ENCODE measurements at places on chromosomes 6 and 20.
A peak's percentile ranks its signal among the peaks of the same experiment; 100 is the strongest.

DNA sequence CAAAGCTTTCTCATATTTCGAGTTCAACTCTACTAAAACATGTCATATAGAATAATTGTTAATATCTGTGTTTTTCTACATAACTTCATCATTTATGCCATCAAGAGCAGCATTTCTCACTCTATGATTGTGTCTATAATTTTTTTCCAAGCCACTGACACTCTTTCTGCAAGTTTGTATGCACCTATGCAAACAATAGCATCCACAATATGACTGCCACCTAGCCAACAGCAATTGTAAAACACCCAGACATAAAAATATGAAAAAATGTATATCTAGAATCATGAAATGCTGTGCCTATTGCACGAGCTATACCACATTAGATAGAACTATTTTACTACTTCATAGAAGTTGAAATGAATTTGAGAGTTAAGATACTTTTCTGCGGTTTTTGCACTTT, 286.5 kb upstream of the MARCKS start:
- no peak for DNase-seq

DNA sequence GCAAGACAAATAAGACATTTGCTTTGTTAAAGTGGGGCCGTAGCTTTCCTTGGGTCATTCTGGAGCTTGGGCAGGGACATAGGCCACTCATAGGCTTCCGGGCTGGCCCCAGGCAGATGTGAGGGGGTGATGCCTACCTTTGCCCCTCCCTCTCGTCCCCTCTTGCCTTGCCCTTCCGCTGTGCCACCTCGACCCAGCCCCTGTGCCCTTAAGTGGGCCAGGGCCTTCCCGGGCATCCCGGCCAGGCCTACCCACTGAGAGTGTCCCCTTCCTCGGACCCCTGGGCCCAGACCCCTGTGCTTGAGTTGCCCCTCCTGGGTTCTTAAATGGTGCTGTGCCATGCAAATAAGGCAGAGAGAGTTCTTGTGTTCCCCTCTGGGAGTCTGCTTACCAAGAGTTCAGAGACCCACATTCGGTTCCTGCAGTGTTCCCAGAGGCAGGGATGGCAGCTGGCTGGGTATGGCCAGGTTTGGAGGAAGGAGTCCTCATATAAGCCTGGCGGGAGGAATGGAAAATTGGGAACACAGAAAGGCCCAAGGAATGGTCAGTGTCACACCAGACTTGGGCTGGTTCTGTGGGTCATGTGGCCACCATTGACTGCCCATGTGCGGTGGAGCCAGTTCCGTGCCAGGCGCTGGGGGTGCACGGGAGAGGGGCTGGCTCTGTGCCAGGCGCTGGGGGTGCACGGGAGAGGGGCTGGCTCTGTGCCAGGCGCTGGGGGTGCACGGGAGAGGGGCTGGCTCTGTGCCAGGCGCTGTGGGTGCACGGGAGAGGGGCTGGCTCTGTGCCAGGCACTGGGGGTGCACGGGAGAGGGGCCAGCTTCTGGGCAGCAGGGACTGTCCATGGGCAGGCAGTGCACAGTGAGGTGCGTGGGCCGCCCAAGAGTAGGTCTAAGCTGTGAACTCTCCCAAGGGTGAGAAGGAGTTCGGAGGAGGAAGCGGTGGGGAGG, 173.5 kb upstream of the SNX9 start:
- no peak for DNase-seq

DNA sequence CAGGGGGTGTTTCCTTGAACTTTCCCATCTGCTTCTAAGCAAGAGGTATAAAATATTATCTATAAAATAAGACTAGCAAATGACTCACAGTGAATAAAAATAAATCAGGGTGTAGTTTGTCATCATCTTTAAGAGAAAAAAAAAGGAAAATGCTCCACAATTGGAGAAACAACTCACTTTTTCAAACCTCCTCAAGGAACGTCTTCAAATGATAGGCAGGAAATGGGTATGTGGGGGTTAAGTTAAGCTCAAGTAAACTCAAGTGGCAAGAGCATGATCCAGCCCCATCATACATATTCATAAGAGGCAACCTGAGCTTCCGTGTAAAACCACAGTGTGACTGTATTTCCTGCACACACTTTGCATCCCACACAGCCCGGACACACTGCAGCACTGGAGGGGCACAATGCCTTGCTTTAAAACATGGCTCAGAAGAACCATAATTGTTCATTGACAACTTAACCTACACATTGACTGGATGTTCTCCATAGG, 58.5 kb upstream of the CEP85L start:
- DNase-seq: peak; percentile 25

GRCh38 chr6:31246051-31246521, 25.8 kb downstream of the HLA-C start:
- no peak for DNase-seq

DNA sequence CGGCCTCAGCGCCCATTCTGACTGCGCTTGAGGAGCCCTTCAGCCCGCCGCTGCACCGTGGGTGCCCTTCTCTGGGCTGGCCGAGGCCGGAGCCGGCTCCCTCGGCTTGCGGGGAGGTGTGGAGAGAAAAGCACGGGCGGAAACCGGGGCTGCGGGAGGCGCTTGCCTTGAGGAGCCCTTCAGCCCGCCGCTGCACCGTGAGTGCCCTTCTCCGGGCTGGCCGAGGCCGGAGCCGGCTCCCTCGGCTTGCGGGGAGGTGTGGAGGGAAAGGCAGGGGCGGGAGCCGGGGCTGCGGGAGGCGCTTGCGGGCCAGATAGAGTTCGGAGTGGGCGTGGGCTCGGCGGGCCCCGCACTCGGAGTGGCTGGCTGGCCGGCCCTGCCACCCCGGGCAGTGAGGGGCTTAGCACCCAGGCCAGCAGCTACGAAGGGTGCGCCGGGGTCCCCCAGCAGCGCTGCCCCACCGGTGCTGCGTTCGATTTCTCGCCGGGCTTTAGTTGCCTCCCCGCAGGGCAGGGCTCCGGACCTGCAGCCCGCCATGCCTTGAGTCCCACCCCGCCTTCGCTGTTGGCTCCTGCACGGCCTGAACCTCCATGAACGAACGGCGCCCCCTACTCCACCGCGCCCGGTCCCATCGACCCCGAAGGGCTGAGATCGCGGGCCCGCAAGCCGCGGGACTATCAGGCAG, 45.7 kb upstream of the MCUR1 start:
- no peak for DNase-seq

GRCh38 chr6:1409774-1410465, 20.5 kb downstream of the FOXF2 start:
- no peak for DNase-seq

DNA sequence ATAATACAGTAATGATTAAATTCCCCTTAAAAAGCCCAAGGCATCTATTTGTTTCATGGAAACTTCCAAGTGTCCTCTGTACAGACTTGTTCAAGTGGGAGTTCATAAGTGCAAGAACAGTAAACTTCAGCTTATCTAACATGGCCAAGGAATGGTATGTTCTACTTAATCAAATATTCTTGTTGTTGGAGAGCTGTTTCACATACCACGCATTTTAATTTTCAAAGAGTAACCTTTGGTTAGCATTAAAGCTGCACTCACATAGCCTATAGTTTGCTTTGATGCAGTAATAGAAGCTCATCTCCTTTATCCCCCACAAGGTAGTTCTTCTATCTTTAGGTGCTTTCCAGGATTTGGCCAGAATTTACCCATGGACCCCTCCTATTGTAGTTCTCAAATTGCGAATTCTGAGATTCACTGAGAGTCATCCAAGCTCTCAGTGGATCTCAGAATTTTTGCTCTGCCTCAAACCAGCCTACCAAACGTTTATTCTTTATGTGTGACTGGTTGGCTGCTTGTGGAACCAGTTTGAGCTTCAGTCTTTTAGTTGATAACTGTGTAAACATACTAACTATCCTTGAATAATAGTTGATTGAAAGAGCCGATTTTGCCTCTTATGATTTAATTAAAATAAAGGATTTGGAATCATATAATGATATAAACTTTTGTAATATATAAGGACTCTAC, 668.0 kb upstream of the FLRT3 start:
- no peak for DNase-seq

DNA sequence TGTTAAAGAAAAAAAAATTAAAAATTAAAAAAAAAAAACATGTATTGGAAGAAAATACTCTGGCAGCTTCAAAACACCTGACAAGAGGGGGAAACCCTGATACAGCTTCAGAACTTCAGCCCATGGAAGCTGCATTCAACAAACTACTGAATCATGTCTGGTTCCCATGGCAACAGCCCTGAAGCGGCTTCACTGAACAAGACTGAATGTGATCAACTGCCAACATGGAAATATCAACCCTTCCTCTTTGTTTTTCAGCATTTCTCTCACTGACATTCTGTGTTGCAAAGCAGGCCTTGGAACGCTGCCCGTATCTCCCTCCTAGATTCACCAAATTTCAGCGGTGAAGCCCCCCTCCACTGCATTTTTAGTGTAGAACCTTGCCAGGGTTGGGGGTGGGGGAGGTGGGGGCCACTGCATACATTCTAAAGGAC, 91.3 kb upstream of the SHLD1 start:
- DNase-seq: peak; percentile 12

DNA sequence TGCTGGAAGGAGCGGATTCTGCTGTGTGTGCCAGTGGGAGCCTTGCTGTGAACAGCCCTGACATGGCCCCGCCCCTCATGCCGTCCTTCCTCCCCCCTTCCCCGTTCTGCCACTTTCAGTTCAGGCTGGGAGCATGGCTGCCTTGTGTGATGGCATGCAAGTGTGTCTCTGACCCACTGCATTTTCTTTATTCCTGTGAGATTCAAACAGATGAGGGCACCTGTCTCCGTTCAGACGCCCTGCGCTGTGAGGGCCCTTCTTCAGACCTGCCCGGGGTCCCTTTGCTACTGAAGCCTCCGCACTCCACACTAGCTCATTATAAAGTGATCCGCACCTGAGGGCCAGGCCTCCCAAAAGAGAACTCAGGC, 88.3 kb downstream of the TAF4 start:
- DNase-seq: no peak

DNA sequence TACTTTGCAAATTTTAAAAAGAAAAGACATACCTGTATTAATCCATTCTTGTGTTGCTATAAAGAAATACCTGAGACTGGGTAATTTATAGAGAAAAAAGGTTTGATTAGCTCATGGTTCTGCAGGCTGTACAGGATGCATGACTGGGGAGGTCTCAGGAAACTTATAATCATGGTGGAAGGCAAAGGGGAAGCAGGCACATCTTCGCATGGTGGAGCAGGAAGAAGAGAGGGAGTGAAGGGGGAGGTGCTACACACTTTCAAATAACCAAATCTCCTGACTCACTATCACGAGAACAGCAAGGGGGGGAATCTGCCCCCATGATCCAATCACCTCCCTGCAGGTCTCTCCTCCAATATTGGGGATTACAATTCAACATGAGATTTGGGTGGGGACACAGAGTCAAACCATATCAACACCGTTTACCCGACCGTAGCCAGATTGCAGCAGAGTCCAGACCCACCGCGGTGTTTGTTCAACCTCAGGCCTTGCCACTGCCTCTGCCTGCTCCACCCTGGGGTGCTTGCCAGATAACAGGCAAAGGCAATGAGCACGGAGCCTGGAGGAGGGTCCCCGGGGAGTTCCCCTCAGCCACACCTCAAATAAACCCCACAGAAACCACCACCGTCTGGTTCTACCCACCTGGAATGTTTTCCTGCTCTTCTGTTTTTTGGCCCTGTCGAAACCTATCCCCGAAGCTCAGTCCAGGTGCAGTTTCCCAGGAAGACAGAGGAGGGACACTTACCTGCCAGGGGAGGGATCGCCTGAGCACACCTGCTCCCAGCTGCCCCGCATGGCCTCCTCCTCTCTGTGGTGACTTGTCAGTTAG, 142.2 kb upstream of the AFDN start:
- no peak for DNase-seq

DNA sequence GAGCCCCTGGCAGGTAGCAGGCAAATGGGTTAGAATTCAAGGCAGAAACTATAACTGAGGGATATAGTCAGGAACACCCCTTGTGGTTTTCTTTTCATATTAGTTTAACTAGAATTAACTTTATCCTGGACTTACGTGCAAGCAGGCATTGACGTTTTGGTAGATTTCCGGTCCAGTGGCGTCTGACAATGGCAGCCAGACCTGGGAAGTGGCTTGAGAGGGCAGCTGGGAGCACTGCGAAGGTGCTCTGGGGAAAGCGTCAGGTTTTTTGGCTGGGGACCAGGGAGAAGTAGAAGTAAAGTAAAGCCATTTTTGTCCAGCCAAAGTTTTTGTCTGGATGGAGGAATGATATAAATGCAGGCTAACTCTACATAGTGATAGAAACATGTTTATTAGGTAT, 8.4 kb upstream of the ACSS1 start:
- DNase-seq: no peak

GRCh38 chr6:114452785-114453401, 110.1 kb upstream of the HS3ST5 start:
- DNase-seq: no peak

- DNase-seq: no peak
These were observed 5.1 kb downstream of the PRND start for GRCh38 chr20:4726710-4727397.

DNA sequence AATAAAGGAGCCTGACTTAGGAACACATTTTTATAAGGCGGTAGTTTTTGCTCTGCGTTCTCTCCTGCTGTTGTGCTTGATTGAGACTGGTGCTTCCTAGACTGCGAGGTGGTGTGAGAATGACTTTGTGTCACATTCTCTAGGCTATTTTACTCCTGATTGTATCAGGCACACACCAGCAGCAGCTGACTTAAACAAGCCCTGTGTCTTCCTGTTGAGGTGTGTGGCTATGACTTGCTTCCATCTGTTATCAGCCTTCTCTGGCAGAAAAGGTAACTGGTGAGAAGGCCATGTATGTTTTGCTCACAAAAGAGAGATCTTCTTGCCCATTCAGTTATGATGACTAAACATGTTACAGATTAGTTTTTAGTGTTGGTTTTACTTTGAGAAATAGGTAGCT, 43.4 kb downstream of the CLVS2 start:
- DNase-seq: no peak

DNA sequence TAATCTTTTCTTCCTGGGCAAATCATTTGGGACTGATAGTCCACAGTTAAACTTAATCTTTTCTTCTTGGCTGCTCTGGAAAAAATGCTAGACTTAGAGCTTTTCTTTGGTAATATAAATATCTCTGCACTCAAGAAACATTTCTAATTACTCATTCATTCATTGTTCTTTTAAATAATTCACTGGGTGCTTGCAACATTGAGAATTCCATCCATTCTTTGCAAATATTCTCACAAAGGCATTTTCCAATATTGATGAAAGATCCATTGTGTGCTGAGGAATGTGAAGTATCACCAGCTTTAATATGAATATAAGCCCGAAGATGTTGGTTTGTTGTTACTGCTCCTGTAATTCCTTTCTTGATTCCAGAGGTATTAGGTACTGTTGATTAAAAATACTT, 38.4 kb downstream of the AKAP7 start:
- DNase-seq: no peak

- no peak for DNase-seq
These were observed 270.7 kb downstream of the SOX4 start for GRCh38 chr6:21864206-21864605.
